Activated T-cell treated with anti-CD3 and anti-CD28 coated beads, Interleukin-2, amount 50 U/mL, for 48 hours (primary cell): ENCODE measurements at places on chromosomes 12 and 14.
A peak's percentile ranks its signal among the peaks of the same experiment; 100 is the strongest.

DNA sequence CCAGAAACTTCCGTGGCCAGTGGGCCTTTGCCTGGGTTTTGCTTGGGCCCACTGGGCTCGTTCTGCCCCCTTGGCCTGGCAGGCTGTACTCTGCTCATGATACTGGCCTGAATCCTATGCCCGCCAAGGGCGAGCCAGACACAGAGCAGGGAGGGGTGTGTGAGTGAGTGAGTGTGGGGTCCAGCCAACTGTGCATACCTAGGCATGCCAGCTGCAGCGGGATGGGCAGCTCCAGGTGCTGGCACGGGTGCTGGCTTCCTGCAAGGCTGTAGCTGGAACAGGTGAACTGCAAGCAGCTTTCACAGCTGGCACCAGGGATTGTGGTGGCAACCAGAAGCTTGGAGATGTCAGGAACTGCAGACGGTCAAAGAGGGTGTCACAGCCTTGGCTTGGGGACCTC, 1276.4 kb downstream of the SLC16A7 start:
- DNase-seq, result no peak

GRCh38 chr14:60632257-60632656, 17.0 kb downstream of the SIX1 start:
- DNase-seq, result no peak

DNA sequence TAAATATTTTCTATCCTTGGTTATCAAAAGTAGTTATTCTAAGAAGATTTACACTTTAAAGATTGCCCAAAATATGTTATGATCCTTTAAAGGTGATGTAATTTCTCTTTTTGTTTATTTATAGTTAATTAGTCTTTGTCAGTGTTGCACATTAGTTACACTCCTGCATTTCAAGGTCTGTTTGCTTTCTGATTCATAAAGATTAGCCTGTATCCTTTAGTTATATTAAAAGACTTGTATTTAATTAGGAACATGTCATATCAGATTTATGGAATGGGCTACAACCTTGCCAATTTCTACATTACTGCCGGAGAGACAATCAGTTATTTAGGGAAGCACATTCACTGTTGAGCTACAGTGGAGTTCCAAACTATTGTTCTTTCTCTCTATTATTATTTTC, 3.5 kb downstream of the EPYC start:
- DNase-seq, result no peak

GRCh38 chr12:55707841-55708694, at the start of gene ITGA7:
TSS of gene ITGA7 (minus strand) at chr12:55707904. CDS start at chr12:55707682, 222 bp downstream.
- peak; percentile 76 for DNase-seq

GRCh38 chr12:25384893-25385248, 134.1 kb upstream of the KRAS start:
- no peak for DNase-seq

DNA sequence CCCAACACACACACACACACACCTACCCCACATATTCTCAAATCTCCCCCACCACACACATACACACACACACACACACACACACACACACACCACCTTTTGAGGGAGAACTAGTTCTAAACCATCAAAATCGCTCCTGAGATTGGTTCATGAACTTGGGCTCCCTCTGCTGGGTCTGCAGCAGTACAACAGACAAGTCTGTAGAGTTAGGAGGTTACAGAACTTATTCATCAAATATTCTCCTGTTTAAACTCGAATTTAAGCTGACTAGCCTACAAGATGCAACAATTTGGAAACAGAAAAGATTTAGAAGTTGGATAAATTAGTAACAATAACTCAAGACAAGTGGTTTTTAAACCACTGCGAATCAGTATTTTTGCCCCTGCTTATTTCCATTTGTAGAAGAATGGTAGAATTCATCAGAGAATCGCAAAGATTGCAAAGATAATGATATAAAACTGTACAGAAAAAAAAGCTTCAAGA, 136.4 kb upstream of the USP15 start:
- DNase-seq, result peak; percentile 42

DNA sequence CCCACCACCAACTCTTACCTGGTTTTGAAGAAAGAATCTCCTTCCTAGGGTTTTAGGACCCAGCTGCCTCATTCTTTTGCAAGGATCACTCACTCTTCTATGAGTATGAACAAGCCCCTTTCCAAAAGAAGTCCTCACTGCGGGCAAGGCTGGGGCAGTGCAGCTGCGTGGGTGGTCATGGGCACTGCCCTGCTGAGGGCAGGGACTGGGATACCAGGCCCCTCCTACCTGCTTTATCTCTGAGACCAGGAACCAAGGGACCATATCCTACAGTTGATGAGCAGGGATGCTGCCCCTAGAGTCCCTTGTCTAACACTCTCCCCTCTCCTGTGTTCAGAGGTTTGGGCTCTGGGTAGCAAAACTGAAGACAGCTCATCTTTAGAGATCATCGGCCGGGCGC, 20.5 kb downstream of the HPD start:
- no peak for DNase-seq

DNA sequence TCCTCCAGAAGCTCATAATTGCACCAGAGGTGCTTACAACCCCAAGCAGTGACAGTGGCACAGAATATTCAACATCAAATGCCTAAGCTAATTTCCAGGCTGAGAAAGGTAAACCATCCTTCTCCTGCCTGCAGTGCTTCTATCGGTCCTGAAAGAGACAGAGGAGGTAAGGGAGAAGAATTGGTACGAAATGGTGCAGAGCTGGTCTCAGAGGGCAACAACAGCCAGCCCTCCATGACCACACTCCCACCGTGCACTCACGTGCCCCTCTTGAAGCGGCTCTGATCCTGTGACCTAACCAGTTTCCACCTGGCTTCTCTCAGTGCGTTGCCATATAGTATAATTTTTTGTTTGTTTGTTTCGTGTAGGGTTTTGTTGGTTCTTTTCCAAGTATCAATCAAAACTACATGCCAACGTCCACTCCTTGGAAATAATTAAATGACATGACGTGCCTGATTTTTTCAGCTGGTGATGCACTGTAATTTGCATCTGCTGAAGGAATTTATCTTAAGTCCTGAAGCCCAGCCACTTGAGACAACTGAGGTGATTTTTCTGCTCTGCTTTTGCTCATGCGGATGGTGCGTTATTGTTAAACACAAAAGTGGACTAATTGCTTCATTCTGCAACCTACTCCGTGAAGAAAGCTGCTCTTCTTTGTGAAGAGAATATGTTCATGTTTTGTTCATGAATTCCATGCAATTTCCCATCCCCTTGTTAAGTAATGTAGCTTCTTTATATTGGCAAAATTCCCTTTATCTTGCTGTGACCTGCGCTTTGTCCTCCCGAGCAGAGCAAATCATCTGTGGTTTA, 1.3 kb upstream of the ATP2A2 start:
- no peak for DNase-seq

DNA sequence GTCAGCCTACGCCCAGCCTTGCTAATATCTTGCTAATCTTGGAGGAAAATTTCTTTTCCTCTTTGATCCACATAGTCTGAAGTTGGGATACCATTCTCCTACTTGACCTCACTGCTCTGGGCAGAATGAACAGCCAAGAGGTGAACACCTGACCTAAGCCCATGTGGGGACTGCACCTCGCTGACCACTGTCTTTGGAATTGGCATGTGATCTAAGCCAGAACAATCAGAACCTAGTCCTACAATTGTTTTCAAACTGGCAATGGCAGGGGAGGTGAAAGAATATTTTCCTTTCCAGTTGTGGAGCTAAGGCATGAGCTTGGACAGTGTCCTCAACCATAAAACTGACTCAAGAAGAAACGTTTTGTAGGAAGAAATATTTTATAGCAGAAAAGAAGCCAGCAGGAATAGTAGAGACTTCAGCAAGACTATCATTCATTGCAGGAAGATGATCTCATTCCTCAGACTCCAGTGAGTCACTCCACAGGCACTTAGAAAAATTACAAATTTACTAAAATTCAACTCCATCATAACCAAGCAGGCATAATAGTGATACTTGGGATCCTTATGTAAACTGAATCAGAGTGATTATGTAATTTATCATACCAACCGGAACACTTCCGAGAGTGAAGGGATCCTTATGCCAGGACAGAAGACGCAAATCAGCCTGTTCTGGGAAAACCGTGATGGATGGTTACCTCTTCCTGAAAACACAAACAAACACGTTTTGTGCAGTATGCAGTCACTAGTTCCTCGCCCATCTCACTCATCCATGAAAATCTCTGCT, 14.7 kb downstream of the PTPRO start:
- no peak for DNase-seq

DNA sequence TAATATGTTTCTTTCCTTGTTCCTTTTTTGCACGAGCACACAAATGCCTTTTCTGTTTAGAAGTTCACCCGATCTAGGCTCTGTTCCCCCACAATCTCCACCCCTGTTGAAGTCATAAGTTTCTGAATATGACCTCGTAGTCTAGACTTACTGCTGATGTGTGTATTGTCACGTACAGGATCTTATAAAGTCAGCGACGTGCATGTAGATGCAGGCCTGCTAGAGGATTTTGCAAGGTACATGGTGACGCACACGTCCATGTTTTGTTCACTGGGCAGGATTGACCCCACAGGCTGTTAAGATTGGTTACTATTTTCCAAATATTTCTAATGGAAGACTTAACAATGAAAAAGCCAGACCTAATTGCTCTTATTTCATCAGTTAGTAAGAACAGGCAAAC, 46.2 kb upstream of the CCDC91 start:
- no peak for DNase-seq

GRCh38 chr14:88243946-88244345, 79.1 kb downstream of the KCNK10 start:
- DNase-seq, result no peak

GRCh38 chr12:81811778-81812125, 52.6 kb upstream of the PPFIA2 start:
- DNase-seq, result no peak

DNA sequence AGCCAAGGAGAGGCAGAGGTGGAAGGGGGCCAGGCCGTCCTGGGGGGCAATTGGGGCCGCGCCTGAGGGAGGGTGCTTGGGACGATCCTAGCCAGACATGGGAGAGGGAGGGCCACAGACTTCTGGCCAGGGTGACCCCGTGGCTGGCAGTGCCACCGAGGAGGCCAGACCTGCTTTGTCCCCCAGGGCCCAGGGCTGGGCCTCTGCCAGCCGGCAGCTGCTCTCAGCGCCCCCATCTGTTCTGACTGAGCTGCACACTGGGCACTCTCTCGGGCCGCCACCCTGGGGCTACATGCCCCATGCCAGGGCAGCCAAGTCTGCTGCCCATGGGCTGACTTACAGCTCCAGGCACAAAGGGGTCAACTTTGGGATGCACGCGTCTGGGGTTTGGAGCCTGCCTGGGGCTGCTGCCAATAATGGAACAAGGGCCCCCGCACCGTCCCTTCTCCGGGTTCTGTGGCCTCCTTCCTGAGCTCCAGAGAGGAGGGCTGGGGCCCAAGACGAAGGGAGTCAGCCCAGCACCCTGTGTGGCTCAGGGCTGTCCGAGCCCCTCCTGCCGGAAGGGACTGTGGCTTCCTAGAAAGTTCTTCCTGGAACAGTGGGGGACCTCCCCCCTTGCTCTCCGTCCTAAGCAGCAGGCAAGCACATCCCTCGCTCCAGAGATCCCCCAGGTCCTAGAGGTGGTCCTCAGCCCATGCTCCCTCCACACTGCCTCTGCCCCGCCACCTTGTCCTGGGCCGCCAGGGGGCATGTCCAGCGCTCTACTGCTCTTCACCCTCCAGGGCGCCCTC, 1.1 kb downstream of the ADSS1 start:
- DNase-seq, result no peak

GRCh38 chr12:93901739-93902138, 224.6 kb downstream of the CRADD start:
- DNase-seq, result no peak

- no peak for DNase-seq
Observed at GRCh38 chr12:79964100-79964627, 29.3 kb upstream of the PPP1R12A start.

- DNase-seq, result no peak
Observed at GRCh38 chr12:39006286-39006685, 100.9 kb upstream of the CPNE8 start.

- DNase-seq, result no peak
Observed at GRCh38 chr14:29576927-29577326, 350.7 kb downstream of the PRKD1 start.

DNA sequence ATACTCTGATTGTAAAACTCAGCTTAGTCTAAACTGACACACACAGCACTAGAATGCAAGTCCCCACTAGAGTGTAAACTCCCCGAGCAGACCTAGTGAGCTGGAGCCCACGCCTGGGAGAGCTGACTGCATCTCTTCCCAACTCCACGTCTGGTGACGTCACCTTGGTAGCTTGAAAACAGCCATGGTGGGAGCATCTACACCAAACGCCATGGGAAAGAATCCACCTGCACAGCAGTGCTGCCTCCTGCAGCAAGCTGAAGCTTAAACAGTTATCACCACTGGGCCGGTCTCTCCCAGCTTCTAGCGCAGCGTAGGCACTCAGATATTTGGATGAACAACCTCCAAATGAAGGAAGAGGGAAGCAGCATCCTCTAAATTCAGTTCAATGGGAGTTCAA, 4.3 kb upstream of the PAPLN start:
- DNase-seq, result no peak

- DNase-seq, result no peak
Observed at GRCh38 chr12:19301688-19302087, 137.6 kb upstream of the AEBP2 start.

DNA sequence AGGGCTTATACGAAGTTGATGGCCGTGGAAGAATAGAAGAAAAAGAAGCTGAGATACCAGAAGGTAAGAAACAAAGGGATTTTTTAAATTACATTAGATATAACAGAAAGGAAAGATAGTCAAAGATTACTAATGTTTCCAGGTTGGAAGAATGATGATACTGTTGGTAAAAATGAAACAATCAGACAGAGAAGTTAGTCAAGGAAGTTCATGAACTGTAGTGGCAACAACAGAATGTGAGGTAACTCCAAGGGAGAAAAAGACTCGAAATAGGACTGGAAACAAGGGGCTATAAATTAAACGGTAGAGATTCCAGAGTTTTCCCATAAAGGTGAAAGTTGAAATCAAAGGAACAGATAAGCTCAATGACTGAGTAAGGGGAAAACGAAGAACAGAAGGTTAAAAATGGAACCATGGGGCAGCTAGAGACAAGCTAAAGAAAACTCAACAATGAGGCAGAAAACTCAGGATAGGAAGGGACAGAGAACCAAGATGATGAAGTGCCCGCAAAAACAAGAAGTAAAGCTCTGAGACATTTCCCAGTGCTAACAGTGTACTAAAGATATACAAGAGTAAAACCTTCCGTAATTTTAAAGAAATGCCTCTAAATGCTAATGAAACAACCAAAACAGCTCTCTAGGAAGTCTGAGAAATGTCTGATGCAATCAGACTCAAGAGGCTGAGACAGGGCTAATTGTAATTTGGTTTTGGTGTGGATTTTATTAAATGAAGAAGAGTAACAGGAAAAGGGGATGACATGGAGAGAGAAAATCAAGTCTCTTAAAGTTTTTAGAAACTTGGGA, 70.0 kb downstream of the PPP2R5E start:
- no peak for DNase-seq

DNA sequence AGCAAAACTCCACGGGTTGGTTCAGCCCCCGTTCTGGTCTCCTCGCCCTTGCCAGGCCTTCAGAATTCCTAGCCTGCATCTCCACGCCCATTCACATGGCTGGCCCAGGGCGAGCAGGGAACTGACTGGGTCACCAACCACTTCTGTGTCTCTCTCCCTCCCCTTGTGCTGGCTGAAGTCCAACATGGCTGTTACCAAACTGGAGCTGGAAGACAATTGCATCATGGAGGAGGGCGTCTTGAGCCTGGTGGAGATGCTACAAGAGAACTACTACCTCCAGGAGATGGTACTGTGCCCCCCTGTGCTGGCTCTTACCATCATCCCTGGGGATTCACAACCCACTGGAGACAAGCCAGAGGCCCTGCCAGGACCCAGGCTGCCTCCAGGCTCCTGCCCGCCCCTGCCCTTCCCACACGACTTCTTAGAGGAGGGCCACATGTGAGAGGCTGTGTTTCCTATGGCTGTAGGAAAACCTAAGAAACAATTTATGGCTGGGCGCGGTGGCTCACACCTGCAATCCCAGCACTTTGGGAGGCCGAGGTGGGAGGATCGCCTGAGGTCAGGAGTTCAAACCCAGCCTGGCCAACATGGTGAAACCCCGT, 9.9 kb downstream of the LRRC74A start:
- no peak for DNase-seq
